Myometrial cell (primary cell): ENCODE measurements at places on chromosomes 13 and 19. TPM values are rescaled to one million over a fixed set of nuclear protein-coding genes. Genes with fewer than 3 reads are reported as not detected.

The ZFR2 gene
- not detected in 2 replicates for total RNA-seq

The LINGO3 gene
- total RNA-seq: not detected in 2 replicates

The PCDH20 gene
- not detected in 2 replicates for total RNA-seq

The CD209 gene
- total RNA-seq: not detected in 2 replicates

The C19orf67 gene
- not detected in 2 replicates for total RNA-seq

The DLEU7 gene
- not detected in 2 replicates for total RNA-seq

The NFKBIB gene
- total RNA-seq: 17.5 and 23.4 TPM in 2 replicates

The THSD8 gene
- total RNA-seq: not detected in 2 replicates

The MICOS13 gene
- total RNA-seq: 48.7 and 82.5 TPM in 2 replicates

The CRLF1 gene
- total RNA-seq: 3.4 and 30.8 TPM in 2 replicates

The HSH2D gene
- total RNA-seq: not detected in 2 replicates

The GSX1 gene
- not detected in 2 replicates for total RNA-seq

The NLRP7 gene
- total RNA-seq: not detected in 2 replicates

The SLC7A9 gene
- not detected in 2 replicates for total RNA-seq

The IGSF23 gene
- 3.7 TPM in 1 of 2 replicates, not detected in the other for total RNA-seq

The CEACAM7 gene
- total RNA-seq: not detected in 2 replicates

The ADM5 gene
- total RNA-seq: 0.86 and 2.3 TPM in 2 replicates

The JAK3 gene
- 5.5 and 6.2 TPM in 2 replicates for total RNA-seq

The S1PR5 gene
- total RNA-seq: not detected in 2 replicates

The ERICH4 gene
- not detected in 2 replicates for total RNA-seq

The ZBTB32 gene
- total RNA-seq: not detected in 2 replicates

The ARHGAP45 gene
- total RNA-seq: 3.5 and 8.5 TPM in 2 replicates

The PRODH2 gene
- not detected in 2 replicates for total RNA-seq

The ATP4B gene
- not detected in 2 replicates for total RNA-seq
